Activated CD8-positive, alpha-beta memory T cell treated with anti-CD3 and anti-CD28 coated beads for 4 hours (primary cell): ENCODE measurements at places on chromosomes 5 and 9.

- DNase-seq = no peak
Observed at GRCh38 chr5:140112685-140113179, 1.2 kb upstream of the PURA start.

GRCh38 chr9:96115836-96116235 lies 186.1 kb downstream of the HSD17B3 start:
- no peak for DNase-seq

GRCh38 chr5:92207151-92207550 lies 824.0 kb upstream of the ARRDC3 start:
- DNase-seq = no peak

DNA sequence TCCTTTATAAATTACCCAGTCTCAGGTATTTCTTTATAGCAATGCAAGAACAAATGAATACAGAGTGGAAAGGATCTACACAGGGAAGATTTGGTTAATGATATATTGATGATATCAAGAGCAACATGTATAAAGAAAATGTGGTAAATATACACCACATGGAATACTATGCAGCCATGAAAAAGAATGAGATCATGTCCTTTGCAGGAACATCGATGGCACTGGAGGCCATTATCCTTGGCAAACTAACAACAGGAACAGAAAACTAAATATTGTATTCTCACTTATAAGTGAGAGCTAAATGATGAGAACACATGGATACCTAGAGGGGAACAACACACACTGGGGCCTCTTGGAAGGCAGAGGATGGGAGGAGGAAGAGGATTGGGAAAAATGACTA lies 19.9 kb upstream of the PUM3 start:
- no peak for DNase-seq

DNA sequence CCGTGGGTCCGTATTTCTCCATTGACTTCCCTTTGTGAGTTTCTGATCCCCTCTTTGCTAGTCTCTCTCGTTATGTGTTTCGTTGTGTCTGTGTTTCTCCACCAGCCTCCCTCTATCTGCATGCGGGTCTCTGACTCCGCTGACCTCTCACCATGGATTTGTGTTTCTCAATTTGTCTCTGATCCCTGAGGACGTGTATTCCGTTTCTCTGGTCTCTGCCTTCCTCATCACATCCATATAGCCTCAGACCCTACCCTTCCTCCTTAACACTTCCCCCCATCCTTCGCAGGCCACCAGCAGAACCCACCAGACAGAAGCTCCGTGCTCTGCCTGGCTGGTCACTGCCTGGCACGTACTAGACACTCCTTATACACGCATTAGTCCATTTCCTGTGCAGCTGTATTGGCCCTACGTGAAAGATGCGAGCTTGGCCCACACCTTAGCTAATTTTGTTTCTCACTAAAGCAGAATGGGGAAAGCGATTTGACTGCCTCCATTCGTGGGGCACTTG lies 631 bp downstream of the B4GALT7 start:
- no peak for DNase-seq

DNA sequence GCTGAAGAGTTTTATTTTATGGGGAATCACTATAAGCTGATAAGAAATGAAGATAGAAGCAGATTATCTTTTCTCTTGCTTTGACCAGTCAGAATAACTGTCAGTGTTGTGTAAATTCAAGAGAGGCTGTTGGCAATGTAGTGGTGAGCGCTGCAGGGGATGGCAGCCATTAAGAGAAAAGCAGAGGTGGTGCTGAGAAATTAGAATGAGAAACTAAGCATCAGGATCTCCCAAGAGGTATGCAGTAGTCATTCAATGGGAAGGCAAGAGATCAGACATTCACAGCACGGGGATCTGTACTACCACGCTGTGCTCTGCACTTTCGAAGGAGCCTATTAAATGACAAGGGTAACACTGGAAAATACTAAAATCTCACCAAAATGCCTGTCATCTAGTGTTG lies 768.5 kb upstream of the ACO1 start:
- no peak for DNase-seq

GRCh38 chr9:93710370-93710723 lies 134.0 kb downstream of the PHF2 start:
- DNase-seq = no peak

GRCh38 chr9:32004431-32005076 lies 379.9 kb upstream of the ACO1 start:
- no peak for DNase-seq

DNA sequence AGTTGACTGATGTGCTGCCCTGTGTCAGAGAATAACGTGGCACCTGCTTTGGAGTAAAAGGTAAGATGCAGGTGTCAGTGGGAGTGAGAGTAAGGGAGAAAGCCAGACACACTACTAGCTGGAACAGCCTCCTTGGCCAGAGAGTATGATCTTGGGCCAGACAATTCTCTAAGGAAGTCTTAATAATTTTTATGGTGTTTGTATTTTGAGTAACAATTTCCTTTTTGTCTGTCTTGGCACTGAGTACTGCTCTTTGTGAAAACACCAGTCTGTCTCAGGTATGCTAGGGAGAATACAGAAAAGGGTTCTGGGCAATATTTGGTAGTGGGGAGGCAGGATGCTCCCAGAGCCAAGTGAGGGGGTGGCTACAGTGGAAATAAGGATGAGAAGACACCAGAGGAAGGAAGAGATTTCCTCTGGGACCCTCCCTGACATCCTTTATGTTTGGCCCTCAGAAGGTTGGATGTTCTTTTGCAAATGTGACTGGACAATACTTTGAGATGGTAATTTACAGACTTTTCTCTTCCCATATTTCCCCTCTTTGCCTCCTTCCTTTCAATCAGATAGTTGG lies 20.6 kb upstream of the PRDM6 start:
- no peak for DNase-seq

- DNase-seq = no peak
Observed at GRCh38 chr9:34985311-34985899, 4.1 kb upstream of the DNAJB5 start.

GRCh38 chr5:54362992-54363625 lies 52.7 kb upstream of the ARL15 start:
- DNase-seq = no peak

- DNase-seq = no peak
Observed at GRCh38 chr9:7707934-7708333, 91.6 kb downstream of the DMAC1 start.

DNA sequence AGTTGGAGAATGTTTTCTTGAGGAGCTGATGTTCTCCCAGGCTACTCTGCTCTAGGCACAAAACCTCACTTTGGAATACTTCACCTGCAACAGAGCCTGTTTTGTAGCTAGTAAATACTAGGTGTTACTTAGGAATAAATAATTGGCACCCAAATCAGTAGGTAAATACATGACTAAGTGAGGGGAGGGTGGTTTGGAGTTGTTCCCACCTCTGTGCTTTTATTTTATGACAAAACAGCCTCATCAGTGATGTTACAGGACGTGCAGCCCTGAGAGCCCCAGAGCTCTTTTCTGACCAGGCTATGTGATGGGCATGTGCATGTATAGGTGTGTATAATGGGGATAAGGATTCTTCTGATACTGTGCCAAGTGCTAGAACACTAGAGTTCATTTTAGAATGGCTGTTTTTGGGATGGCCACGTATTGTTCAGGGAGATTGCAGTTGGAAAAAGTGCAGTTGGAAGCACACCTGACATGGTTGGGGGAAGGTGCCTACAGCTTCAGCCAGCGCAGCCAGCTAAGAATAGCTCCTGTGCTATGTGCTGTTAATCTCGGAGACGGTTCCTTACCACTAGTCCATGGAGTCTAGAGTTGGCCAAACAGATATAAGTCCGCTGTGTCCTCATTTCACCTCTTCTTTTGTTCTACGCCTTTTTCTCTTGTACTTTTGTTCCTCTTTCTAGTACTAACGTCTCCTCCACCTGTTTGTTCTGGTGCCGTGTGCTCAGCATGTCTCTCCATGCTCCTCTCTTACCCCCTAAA lies 284.7 kb downstream of the FANCC start:
- DNase-seq = no peak

DNA sequence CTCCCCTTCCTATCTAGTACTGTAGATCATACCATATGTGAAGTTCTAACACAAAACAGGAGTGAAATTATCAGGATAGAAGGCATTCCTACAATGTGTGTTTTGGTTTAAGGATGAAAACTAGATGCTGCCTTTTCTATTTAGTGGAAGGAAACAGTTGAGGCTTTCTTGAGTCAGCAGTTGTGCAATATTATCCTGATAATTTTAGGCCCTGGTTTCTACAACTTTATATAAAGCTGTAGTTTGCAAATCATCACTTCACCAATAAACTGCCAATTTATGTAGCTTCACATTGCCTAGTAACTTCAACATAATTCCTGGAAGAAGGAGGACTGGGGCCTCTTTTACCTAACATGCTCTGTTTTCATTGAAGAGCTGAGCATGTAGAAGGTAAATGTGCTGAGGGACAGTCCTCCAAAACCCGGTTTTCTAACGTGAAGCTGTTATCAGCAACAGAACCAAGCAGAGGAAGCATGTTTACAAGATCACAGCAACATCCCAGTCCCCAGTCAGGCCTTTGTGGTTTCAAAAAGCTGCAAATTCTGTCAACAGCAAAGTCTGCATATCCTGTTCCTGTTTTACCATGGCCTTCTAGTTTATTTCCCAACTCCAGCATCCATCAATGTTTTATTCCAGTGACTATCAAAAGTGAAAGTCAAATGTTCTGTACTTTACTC lies 513.4 kb upstream of the MEF2C start:
- no peak for DNase-seq

- DNase-seq = no peak
Observed at GRCh38 chr9:120235081-120235480, 344.9 kb downstream of the CDK5RAP2 start.

- no peak for DNase-seq
Observed at GRCh38 chr5:143064676-143065075, 294.5 kb downstream of the ARHGAP26 start.

GRCh38 chr5:149423794-149424268 lies 44.7 kb upstream of the IL17B start:
- DNase-seq = no peak

- DNase-seq = no peak
Observed at GRCh38 chr5:135239453-135240282, 159.4 kb downstream of the MACROH2A1 start.

DNA sequence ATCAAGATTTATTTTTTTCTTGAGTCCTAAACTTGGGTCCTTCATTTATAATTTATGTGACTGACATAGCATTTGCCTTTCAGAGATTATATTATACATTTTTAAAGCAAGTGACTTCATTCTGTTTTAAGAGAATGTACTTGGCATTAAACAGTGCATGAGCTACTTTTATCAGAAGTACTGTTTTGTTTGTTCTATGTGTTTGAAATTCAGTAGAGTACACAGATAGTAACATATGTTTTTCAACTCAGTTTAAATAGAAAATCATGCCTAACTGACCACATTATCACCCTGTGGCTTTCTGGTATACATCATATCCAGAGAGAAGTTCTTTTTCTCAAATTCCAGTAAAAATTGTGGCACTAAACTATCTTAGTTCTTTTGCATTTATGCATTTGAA lies 335.3 kb upstream of the CDH18 start:
- DNase-seq = no peak

GRCh38 chr5:65961633-65962032 lies 35.3 kb downstream of the ERBIN start:
- DNase-seq = no peak

DNA sequence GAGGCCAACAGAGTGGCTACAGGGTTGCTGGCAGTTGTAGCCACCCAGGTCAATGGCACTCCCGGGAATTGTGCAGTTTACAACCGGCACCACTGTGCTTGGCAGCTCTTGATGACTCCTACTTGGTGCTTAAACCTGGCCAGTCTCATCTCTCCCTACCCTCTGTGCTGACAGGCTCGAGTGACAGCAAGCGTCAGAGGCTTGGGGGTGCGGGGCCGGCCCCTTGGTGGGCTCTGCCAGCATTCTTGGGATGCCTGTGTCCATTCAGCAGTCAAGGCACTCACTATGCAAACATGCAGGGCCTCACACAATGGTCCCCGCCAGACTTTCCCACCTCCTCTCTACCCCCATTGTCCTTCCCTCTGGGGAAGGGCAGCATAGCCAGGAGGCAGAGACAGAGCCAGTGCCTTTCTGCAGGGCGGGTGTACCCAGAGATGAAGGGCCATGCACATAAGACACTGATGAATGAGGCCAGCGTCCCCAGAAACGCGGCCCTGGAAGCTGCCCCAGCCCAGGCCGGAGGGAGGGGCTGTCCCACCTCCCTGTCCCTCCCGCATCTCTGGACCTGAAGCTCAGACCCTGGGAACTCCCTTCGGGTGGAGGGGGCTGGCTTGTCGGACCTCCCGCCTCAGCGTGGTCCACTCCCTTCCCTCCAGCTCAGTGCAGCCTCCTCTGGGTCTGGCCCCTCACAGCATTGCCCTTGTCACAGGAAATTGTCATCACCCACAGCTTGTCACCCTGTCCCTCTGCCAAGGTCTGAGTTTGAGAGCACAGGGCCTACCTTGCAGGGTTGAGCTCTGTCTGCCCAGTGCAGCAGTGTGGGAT lies 26.4 kb upstream of the NOTCH1 start:
- DNase-seq = no peak

DNA sequence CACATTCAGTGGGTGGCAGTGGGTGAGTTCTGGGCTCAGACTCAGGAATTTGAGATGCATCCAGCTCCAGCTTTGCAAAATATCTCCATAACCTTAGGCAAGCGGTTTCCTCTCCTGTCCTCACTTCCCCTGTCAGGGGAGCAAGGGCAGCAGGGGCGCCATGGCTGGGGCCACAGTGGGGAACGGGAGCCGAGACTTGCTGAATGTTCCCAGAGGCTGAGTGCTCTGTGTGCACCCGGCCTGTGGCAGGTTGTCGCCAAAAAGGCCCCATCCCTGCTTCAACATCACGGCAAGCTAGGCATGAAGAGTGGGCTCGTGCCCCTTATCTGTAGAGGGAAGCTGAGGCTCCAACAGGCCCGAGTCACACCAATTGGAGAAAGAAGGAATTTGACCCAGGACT lies 268.8 kb downstream of the NSG2 start:
- no peak for DNase-seq

DNA sequence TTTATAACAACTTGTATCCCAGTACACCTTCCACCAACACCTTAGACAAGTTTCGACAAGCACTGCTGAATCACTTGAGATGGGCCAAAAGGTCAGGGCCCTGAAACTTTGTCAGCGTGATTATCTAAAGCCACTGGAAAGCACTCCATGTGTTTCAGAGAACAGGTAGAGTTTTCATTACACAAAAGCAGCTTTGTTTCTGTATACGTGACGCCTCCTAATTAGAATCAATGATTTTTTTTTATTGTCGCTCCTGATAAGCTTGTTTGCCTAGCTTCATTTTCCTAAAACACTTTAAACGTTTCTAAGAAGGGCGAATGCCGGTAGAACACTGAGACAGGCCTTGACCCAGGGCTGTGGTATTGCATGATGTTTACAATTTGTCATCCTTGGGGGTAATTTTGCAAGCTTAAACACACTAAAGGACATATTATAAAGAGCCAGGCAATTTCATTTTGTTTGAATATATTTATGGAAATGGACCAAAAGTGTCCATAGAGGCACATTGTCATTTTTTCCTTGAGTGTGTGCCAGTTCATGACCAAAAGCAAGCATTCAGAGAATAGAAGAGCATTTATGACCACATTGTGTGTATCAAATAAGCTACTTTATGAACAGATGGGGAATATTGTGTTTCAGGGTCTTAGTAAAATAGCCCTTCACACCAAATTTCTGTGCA lies 193.6 kb downstream of the GLIS3 start:
- DNase-seq = no peak
